ENCODE measurements at places on chromosomes 5 and 9.
A peak's percentile ranks its signal among the peaks of the same experiment; 100 is the strongest.

DNA sequence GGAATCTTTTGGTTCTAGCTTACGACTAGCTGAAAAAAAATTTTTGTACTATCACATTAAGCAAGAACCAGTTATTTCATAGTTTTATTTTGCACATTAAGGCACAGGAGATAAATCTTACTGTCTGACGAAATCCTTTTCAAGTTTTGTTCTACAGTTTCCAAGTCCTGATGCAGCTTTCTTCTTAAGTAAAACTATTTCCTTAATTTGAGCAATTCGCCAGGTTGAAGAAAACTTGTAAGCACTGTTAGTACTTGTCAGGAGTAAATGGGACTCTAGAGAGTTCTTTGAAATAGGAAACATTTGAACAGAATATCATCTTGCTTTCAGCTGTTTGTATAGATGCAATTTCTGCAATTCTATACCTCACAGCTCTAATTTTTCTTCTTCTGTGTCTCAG lies 318.8 kb upstream of the ELAVL2 start:
- DNase-seq = no peak

DNA sequence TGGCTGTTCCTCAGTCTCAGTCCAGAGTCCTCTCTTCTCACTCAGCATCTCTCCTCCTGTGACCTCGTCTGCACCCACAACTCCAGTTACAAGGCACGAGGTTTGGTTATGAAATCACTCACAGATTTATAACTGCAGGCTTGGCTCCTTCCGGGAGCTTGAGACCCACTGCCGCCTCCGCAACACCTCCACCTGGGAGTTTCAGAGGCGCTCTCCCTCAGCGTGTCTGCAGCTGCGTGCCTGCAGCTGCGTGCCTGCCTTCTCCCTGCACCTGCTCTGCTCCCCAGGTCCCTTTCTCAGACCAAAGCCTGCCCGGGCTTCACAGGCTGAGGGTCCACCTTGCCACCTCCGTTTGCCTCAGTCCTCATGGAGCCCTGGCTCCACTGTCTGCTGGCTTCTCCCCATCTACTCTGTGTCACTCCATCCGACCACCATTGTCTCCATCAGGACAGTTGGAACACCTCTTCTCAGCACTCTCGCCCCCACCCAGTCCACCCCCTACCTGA lies 51.5 kb downstream of the HRH2 start:
- no peak for DNase-seq

DNA sequence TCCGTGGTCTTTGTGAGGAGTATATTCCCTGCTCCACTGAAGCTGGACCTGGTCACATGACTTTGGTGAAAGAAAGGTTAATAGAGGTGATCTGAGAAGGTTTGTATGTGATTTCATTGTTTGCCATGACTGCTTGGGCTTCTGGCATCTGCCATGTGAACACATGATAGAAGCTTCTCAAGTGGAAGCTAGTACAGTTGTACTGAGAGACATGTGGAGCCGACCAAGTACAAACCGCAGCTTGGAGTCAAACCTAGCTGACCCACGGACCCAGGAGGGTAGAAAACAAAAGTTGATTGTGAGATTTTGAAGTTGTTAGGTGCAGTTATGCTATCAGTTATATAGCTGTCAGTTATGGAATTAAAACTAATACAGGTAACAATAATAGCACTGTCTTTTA lies 140.4 kb downstream of the CARTPT start:
- no peak for DNase-seq

DNA sequence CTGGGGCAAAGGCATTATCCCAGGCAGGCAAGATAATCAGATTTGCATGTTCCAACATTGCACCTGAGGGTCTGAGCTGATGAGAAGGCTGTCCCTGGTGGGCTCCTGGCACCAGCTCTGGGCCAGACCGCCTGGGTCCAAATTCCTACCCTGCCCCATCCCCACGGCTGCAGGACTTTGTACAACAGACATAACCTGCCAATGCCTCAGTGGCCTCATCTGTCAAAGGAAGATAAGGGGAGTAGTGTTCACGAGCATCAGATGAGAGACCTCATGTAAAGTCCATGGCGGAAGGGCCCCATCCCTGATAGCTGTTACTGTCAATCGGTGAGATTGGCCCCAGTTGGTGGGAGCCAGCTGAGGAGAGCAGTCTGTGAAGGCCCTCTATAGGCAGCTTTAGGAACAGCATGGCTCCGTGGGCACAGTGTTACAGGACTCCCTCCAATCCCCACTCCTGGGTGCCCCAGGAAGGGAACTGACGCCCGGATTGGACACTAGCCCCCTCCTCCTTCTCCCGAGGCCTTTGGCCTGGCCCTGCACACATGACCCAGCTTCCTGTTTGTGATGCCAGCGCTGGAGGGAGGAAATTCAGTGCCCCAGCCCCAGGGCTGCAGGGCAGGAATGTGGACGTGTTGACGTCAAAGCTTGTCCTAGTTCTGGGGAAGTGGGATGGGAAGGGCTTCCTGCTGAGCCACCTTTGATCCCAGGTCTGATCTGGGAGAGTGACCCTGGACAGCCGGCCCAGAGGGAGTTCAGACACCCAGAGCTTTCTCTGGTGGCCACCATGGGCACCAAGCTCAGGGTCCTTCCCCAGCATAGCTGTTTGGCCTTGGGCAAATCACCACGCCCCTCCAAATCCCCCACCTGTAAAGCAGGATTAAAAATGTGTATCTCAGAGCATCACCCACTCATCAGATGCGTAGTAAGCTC lies 56.2 kb downstream of the DUSP1 start:
- peak; percentile 62 for DNase-seq

DNA sequence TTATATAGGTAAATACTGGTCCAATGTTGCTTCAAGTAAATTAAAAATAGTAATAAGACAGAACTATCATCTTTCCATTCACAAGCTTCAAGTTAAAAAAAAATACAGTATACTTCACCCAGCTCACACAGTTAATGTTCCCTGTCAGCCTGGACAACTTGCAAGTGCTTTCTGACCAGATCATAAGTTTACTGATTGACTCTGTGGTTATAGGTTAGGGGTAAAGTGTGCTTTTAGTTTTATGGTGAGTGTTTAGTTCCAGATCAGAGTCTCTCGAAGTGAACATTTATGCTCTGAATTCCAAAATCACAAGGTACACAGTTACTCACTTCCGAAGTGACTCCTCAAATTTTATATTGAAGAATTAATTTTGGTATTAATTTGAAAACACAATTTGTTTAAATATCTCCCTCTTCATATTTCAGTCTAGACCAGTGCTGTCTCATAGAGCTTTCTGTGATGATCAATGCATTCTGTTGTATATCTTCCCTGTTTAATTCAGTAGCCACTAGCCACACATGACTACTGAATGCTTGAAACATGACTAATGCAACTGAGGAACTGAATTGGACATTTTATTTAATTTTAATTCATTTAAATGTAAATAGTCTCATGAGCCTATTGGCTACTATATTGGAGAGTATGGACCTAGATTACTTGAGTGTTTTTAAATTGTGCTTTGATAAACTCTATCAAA lies 90.7 kb downstream of the MEF2C start:
- no peak for DNase-seq

- DNase-seq = peak; percentile 3
Observed at GRCh38 chr9:109574061-109574882, 76.2 kb upstream of the PTPN3 start.

- no peak for DNase-seq
Observed at GRCh38 chr5:11387382-11387781, 516.9 kb downstream of the CTNND2 start.

- no peak for DNase-seq
Observed at GRCh38 chr5:95102687-95103086, 182.2 kb downstream of the MCTP1 start.

DNA sequence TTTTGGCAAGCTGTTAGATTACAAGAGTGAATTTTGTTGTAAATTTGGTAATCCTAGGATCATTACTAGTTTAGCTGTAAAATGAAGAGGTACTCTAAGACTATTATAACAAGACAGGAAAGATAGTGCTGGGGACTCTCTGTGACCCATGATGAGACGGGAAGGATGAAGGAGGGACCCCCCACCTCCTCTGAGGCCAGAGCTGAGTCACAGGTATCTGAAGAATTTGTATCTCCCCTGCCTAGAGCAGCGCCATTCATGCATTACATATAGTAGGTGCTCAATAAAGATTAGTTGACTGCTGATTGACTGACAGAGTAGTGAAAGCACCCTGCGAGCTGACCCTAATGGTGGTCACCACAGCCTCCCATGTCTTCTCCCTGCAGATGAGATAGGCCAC lies 202.8 kb downstream of the SNX18 start:
- DNase-seq = no peak

GRCh38 chr5:159928122-159928909 lies 12.0 kb downstream of the ADRA1B start:
- DNase-seq = no peak

DNA sequence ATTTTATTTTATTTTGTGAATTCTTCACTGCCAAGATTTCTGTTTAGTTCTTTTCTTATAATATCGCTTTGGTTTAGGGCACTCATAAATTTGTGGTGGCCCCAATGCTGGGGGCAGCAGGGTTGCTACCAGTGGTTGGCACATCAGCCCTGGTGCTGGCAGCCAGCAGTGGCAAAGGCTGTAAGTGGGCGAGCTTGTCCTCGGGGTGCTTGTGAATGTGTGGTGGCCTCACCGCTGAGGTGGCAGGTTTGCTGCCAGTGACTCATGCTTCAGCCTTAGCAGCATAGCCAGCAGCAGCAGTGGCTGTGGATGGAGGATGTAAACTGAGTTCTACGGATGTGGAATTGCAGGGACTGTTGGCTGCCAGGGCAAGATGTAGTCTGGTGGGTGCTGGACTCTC lies 262.9 kb upstream of the DMAC1 start:
- no peak for DNase-seq

DNA sequence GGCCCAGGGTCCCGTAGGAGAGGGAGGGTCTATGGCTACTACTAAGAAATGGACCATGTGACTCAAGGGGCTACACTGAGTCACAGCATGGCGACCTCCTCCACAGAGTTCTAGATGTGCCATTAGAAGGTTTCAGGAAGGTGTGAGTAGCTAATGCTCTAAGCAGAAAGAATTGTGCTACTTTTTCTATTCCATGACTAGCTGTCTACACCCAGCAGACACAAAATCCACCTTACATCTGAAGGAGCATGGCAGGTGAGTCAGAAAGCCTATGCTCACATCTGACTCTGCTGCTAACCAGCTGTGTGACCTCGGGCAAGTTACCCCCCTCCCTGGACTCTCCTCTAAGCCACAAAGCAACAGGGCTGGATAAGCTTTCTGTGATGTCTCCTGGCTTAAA lies 14.4 kb upstream of the MEIKIN start:
- DNase-seq = no peak

- DNase-seq = no peak
Observed at GRCh38 chr9:134923466-134923865, 5.8 kb upstream of the FCN1 start.

- no peak for DNase-seq
Observed at GRCh38 chr5:74409166-74409706, 231.3 kb downstream of the ENC1 start.

DNA sequence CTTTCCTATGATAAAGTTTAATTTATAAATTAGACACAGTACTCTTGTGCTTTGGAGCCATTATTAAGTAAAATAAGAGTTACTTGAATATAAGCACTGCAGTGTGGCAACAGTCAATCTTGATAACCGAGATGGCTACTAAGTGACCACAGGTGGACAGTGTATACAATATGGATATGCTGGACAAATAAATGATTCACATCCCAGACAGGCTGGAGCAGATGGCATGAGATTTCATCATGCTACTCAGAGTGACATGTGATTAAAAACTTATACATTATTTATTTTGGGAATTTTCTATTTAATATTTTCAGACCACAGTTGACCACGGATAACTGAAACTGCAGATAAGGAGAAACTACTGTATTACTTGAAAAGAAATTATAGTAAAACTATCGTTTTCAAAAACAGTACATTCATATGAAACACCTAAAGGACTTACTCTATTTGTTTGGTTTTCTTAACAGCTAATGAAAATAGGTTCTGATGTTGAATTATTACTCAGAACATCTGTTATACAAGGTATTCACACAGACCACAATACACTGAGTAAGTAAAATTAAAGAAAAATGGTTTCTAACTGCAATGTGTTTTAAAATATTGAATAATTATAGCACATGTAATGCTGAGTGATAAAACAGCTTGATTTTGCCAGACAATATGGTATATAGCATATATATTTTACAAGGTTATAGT lies 16.0 kb downstream of the LYRM7 start:
- no peak for DNase-seq

DNA sequence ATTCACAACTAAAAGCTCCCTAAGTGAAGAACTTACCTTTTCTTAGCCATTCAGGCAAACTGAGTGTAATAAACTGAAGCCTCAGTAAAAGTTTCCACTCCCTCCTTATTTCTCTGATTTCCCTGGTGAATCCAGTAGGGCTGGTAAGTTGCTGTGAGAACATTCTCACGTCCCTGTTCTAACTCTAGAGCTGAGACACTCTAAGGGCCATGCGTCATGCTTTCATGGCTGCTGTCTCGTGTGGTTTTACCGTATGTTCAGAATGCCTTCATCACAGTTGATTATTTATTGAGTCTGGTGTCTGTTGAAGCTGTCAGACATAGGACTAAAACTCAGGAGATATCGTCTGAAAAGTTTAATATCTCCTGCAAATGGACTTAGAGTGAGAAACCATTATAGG lies 1.3 kb downstream of the OR2S2 start:
- no peak for DNase-seq

GRCh38 chr9:75892216-75892911 lies 1.9 kb downstream of the PCSK5 start:
- DNase-seq = no peak

DNA sequence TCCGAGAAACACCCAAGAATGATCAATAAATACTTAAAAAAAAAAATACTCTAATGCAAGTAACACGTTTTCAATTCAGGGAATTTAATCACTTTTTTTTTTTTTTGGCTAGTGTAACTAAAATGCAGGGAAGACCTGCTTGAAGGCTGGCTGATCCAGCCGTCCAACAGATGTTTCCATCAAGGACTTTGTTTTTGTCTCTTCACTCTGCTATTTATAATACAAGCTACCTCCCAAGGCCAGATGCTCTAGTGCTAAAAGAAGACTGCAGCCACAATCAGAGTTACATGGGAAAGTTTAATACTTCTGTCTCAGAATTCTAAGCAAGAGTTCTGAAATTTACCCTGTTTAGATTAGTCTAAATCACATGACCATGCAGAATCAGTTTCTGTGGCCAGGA lies 14.5 kb downstream of the TBCA start:
- no peak for DNase-seq

DNA sequence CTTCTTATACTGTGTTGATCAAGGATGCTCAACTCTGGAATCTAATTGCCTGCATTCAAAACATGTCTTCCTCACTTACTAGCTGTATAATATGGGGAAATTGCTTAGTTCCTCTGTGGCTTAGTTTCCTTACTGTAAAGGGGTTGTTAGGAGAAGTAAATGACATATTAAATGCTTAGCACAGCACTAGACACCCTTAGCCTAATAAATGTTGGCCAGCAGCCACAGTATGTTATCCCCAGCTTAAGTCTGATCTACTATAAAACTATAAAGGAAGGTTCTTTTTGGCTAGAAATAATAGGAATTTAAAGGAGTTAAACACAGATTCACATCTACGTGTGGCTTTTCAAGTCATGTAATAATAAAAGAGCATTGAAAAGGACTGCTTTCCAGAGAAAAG lies 232.4 kb downstream of the PCSK1 start:
- DNase-seq = no peak

GRCh38 chr5:10552183-10553143 lies 11.4 kb upstream of the ANKRD33B start:
- no peak for DNase-seq
